ENCODE measurements at places on chromosomes 3 and 15.

DNA sequence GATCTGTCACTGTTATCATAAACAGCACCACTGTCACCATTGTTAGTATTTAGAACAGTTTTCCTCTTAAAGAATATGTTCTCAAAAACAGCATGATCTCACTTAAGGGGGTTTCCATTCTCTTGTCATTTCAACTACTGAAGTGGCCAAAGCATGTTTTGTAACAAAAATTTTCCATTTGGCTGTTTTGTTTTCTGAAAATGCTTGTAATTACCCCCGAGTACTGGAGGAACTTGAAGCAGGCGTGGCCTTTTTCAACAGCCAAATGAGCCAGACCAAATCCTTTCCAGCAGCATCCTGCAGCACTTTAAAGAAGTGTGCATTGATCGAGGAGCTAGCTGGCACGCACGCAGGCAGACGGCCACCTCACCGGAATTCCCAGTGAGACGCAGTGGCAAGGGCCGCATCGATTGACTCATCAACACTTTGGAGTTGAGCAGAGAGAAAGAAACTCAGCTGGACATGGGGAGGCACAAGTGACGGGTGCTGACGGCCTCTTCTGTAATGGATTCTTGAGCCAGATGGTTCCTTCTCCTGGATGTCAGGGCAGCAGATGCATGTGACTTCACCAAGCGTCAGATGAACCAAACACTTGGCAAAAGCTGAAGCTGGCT, 234.3 kb upstream of the IGF1R start:
- no peak for DNase-seq

GRCh38 chr15:65082303-65082953, 5.9 kb downstream of the KBTBD13 start:
- no peak for DNase-seq

DNA sequence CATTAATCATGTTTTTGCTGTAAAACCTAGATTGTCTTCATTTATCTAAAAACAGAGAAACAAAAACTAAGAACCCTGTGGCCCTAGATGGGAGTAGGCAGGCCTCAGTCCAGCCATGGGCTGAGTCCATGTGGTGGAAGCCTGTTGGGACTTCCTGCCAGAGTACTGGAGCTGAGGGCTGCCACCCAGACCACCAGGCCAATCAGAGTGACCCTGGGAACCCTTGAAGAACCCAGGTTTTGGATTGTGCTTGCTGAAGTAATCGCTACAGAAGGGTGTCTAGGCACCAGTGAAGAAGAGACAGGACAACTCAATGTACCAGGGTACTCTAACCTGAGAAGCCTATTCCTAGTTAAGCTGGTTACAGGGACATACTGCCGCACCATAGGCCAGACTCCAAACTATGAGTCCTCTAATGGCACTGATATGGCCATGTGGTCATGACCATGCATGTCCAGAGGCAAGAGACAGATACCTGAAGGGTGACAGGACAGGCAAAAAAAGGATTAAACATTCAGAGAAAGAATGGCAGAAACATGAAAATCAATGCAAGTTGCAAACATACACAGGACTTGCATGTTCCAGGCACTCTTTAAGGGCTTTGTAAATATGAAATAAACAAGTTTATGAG, 12.9 kb downstream of the CSRNP1 start:
- DNase-seq = no peak

DNA sequence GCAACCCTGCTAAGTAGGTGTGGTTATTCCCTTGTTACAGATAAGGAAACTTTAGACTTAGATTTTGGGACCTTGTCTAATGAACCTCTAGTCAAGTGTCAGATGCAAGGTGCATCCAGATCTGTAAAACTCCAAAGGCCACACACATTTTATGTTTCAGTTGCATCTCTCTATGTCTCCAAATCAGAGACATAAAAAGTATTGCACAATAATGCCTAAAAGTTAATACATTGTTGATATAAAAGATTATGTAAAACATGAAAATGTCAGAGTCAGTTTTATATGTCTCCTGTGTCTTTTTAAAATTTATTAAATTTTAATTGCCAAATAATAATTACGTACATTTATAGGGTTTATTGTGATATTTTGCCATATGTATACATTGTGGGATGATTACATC, 408.5 kb downstream of the NTRK3 start:
- no peak for DNase-seq

- DNase-seq = no peak
These were observed 136.5 kb downstream of the ALCAM start for GRCh38 chr3:105503191-105503593.

DNA sequence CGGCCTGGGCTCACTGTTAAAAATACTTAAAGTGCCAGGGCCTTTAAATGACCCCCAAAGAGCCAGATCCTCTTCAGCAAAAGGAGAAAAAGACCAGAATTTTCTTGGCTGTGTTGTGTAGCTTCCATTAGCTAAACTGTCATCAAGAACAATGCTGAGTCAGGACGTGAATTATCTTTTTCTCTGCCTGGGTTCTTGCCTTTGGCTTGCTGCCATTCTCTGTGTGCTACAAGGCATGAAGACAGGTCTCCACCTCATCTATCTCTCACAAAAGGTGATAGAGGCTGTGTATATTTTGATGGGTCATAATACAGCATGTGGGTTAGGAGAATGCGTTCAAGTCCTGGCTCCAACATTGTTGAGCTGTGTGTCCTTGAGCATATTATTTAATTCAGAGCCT, 52.4 kb upstream of the SELENOK start:
- no peak for DNase-seq

GRCh38 chr3:149654188-149654601, 3.6 kb downstream of the WWTR1 start:
- DNase-seq = no peak

DNA sequence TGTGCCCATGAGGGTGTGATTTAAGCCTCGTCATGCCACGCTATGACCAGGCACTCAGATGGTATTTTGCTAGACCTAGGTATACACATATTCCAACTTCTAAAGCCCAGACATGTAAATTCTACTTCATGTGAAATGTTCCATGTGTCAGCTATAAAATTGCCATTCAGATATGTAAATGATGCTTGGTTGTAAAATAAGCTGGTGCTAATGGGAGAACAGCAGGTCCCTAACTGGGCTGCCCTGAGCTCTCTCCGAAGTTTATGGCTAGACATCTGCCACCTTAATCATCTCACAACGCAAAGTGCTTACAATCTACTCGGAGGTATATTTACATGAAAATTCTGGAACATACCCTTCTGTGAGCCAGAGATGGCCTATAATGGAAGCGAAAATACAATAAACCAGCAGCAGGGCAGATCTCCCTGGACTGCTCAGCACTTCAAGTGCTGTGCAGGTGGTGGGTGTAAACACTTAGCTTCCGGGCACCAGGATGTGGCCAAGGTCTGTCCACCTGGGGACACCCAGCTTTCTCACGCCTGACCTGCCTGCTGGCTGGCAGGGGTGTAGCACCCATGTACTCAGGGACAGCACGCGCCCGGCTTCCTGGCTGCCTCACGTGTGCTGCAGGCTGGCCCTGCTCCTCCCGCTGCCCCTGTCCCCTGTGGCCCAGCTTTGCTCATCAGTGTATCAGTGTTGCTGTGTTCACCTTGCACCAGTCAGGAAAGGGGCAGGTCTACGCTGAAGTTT, 82.0 kb downstream of the CHDH start:
- no peak for DNase-seq

DNA sequence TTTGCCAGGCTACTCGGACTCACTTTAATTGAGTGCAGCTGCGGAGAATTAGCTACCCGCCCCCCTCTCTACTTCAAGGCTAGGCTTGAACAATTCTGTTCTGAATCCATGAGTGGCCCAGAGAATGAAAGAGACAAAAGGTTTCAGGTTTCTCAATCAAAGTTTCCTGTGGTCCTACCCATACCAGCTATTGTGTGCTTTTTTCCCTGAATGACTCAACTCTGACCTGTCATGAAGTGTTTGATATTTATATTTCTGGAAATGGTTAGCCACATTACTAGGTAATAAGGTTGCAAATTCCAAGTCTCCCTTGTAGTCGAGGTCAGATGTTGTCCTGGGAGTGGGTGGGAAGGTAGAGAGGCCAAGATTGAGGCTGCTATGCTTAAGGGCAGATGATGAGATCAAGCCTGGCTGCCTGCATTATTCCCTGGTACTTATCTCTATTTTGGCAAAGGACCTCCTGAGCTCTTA, 392.7 kb upstream of the TBL1XR1 start:
- DNase-seq = no peak

GRCh38 chr3:48974076-48974864, 15.8 kb upstream of the P4HTM start:
- no peak for DNase-seq
